Stimulated activated CD8-positive, alpha-beta memory T cell treated with anti-CD3 and anti-CD28 coated beads, Interleukin-4, amount 100 ng/mL, for 1 hour (primary cell): ENCODE measurements at places on chromosomes 2 and 18.

GRCh38 chr2:196725882-196726281 is 73.6 kb downstream of the GTF3C3 start:
- no peak for DNase-seq

GRCh38 chr2:237193436-237193835 is 107.7 kb downstream of the COPS8 start:
- DNase-seq: no peak

DNA sequence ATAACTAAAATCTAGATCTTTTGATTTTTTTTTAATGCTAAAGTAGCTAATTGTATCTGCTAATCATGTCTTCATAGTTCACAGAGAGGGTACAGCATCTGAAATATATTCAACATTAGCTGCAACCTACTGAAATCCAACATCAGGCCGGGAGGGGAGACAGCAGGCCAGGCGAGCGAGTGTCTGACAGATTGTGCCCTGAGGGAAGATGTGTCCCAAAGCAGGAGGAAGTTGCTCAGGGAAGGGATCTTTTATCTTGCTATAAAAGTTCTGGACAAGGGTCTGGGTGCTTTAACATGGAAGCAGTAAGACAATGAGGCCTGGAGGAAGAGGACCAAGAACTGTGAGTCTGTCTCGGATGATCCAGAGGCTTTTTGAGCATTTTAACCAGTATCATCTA is 274.1 kb downstream of the AFF3 start:
- no peak for DNase-seq

DNA sequence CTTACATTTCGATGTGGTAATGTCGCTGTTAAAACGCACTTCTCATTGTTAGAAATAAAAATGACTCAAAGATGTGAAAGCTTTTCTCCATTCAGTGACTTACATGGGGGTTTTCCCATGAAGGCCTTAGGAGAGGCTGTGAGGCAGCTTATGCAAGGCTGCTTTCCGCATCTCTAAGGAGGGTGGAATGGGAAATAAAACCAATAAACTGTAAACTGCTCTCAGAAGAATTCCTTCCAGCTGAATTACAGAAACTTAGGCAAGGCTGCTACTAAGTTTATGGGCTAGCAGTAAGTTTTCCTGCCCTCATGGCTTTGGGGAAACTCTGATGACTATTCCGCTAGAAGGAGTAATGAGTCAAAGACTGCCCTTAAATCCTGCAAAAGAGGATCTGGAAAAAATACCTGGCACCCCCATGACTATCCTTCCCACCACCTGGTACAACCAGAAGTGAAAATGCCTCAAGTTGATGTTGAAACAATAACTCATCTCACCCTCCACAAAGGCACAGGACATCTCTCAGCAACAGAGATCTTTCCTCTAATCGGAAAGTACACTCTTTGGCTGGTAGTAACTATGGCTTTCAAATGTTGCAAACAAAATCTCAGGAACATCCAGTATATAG is 97.7 kb upstream of the SMAD7 start:
- no peak for DNase-seq

- DNase-seq: no peak
Observed at GRCh38 chr18:54641734-54642133, 50.7 kb downstream of the DYNAP start.

DNA sequence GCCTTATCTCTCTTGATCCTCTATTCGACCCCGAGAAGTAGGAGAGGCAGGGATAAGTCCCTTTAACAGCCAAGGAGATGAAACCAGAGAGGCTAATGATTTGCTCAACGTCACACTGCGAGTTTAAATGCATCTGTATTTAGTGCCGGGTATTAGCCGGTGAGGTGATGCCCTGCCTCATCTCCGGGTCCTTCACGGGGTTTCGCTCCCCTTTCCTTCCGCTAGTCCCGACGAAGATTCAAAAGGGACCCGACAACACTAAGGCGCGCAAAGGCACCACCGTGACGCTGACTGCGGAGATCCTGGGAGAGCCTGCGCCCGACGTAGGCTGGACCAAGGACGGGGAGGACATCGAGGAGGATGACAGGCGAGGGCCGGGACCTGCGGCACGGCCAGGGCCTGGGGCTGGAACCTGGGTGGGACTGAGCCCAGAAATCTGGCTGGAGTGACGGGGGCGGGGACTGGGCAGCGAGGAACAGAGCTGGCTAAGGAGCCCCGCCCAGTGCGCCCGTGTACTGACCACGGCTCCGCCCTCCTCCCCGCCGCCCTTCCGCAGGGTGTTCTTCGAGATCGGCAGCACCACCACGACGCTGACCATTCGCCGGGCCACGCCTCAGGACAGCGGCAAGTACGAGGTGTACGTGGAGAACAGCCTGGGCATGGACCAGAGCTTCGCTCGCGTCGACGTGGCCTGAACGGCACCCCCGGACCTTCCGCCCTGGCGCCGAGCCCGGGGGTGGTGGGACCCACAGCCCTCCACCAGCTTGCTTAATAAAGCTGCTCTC is 1.0 kb upstream of the GMPPA start:
- DNase-seq: no peak

- DNase-seq: no peak
Observed at GRCh38 chr2:62186156-62186905, 9.6 kb upstream of the B3GNT2 start.

DNA sequence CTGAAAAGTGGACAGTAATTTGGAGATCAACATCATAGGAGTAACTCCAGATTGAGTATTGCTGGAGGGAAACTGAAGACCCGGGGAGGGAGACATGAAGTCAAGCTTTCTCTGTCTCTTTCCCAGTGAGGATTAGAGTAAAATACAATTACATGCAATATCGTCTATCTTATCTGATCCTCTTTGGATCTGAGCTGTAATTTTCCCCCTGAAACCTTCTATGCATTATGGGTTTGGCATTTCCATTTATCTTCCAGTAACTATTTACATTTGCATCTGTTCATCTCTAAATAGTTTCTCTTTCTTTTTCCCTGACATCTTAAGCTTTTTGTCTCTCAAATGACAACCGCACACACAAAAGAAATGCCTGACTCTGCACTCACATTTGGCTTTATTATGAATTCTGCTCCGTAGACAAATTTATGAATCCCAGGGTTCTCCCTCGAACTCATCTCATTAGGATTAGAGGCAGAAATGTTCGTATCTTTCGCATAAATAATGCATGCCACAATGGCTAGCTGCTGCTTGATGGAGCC is 113.1 kb downstream of the SPP2 start:
- no peak for DNase-seq

GRCh38 chr2:79717364-79718007 is 204.6 kb downstream of the CTNNA2 start:
- no peak for DNase-seq

- DNase-seq: no peak
Observed at GRCh38 chr2:151762694-151763093, 28.4 kb upstream of the NEB start.

DNA sequence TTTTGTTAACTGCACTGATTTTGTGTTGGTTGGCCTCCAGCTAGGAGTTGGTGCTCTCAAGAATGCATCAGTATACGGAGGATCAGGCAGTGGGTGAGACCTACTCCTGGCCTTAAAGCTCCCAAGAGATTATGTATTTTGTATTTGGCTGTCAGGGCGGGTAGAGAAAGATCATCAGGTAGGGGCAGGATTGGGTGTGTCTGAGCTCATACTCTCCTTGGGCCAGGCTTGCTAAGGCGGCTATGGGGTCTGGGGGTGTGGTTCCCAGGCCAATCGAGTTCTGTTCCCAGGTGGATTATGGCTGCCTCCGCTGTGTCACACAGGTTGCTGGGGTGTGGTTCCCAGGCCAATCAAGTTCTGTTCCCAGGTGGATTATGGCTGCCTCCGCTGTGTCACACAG is 28.9 kb upstream of the IL1RN start:
- no peak for DNase-seq
